ENCODE measurements at places on chromosomes 7 and 10. TPM values are rescaled to one million over a fixed set of nuclear protein-coding genes. Genes with fewer than 3 reads are reported as not detected.

- no peak for DNase-seq
Measured at GRCh38 chr10:78475437-78475836, 441.8 kb downstream of the RPS24 start.

- no peak for DNase-seq
Measured at GRCh38 chr7:14759785-14760184, 142.8 kb downstream of the DGKB start.

DNA sequence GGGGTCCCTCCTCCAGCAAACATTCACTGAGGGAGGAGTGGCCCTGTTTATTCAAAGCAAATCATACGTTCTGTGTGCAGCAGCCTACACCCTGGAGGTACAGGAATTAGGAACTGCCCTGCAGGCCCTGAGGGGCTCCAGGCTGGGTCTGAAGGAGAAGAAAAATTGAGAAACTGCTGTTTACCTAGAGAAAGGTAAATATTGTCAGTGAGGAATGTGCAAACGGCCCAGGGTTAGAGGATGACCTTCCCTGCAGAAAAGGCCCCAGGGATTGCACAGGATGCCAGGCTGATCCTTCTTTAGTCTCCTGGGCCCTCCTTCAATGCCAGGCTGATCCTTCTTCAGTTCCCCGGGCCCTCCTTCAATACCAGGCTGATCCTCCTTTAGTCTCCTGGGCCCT is 5.7 kb downstream of the CALML5 start:
- DNase-seq, result no peak

GRCh38 chr10:59877191-59877671 is 29.1 kb downstream of the CCDC6 start:
- DNase-seq, result no peak

GRCh38 chr7:27110186-27111031 is 7.9 kb upstream of the HOXA2 start:
- no peak for DNase-seq

- no peak for DNase-seq
Measured at GRCh38 chr7:144528536-144529045, 125.1 kb upstream of the NOBOX start.

DNA sequence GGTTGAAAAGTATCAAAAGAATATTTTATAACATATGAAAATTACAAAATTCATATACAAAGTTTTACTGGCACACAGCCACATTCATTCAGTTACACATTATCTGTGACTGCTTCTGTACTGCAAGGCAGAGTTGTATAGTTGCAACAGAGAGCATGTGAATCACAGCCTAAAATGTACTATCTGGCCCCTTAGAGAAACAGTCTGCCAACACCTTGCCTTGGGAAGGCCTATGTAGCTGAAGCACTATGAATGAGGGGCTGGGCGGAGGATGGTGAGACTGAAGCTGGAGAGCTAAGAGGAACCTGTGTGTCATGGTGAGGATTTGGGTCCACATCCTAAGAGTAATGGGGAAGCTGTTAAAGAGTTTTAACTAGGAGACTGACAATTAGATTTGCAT is 35.7 kb downstream of the PDZD8 start:
- DNase-seq, result no peak

DNA sequence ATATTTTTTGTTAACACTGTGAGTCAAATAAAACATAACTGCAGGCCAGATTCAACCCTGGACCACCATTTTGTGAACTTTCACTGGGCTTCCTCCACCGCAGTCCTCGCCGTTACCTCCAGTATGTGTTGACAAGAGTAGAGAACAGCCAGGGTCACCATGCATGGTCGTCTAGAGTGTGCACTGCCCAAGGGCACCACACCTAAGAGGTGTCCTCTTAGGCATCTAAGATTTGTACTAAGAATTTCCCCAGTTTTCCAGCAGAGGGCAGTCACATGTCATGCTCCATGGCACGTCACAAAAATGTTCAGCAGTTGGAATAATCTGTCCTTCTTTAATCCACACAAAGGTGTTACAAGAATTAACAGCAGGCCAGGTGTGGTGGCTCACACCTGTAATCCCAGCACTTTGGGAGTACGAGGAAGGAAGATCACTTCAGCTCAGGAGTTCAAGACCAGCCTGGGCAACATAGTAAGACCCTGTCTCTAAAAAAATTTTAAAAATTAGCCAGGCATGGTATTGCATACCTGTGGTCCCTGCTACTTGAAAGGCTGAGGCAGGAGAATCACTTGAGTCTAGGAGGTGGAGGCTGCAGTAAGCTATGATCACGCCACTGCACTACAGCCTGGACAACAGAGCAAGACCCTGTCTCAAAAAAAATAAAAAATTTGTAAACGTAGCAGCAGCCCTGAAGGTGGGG is 71.2 kb upstream of the FOXK1 start:
- DNase-seq, result peak; percentile 74

DNA sequence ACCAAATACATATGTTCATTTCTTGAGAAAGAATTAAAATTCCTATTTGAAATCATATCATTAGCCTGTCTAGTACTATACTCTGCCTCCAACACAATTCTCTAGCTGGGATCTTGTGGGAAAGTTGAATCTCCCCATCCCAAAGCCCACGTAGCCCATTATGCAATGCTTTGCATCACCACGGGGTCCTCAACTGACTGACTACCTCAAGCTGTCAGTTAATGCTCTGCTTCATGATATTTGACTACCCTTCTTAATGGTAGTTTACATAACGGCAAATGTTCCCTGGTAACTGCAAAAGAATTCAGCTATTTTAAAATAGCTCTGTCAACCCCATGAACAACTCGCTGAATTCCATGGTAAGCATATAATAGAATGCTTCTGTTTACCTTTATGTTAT is 23.3 kb upstream of the PALS2 start:
- no peak for DNase-seq

GRCh38 chr10:116186273-116186672 is 86.7 kb downstream of the GFRA1 start:
- DNase-seq, result no peak

DNA sequence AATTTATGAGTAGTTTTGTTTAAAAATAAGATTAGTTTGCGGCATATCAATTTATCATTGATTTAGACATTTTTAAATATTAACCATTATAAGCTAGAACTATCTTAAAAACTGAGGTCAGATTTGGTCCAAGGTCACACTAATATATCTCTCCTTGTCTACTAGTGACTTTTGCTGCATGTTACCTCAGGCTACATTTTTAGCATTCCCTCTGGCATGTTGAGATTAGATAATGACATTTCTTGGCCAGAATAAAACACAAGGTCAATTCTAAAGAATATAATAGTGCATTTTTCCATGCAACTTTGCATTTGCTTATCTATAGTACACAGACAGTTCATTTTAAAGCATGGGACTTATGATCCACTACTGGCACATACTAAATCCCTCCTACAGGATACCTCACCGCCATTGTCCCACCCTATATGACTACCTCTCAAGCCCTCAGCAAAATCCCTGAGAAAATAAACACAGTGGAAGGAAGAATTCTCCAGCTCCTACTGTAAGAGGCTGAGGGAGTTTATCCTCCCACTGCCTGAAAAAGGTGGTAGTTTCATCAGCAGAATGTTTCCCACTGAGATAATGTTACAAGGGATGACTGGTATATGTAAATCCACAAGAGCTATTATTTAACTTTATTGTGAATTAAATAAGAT is 816.4 kb downstream of the GRM8 start:
- no peak for DNase-seq

- DNase-seq, result no peak
Measured at GRCh38 chr10:52378124-52378523, 64.0 kb downstream of the DKK1 start.

DNA sequence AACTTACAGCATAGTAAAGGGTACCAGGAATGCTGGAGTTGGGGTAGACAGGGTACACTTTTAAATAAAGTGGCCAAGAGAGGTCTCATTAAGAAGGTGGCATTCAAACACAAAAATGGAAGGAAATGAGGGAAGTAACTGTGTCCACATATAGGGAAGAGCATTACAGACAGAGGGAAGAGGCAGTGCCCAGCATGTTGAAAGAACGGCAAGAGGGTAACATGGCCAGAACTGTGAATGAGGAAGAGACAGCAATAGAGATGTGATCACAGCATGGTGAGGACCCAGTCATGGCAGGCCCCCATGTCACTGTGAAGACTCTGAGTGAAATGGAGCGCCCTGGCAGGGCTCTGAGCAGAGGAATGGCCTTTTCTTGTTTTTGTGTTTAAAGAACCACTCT is 35.1 kb upstream of the ZNRF2 start:
- no peak for DNase-seq

LGI1 gene
- 92.7 TPM for total RNA-seq

COA1 gene
- 135 TPM for total RNA-seq

NUTM2A gene
- total RNA-seq, result not detected

CLRN3 gene
- total RNA-seq, result not detected

PSD gene
- total RNA-seq, result 3.1 TPM

DLD gene
- total RNA-seq, result 43.0 TPM

ECHDC3 gene
- 0.86 TPM for total RNA-seq

OR2A12 gene
- total RNA-seq, result not detected

AOC1 gene
- not detected for total RNA-seq
